ENCODE measurements at places on chromosomes 3 and 15.

DNA sequence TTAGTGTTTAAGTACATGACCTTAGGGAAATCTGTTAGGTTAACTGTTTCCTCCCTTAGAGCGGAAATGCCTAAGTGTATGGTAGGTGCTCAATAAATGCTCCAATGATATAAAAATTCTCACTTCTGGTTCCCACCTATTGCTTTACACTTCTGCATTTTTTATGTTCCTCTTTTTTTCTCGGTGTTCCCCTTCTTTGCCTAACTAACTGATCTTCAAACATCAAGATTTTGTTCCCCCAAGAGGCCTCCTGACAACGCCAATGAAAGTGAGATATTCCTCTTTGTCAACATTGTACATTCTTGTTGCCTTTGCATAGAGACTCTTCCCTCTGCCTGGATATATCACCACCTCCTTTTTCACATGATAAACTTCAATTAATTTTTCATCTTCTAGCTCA lies 17.4 kb downstream of the SLC35A5 start:
- no peak for DNase-seq

GRCh38 chr3:7646851-7647250 lies 785.9 kb downstream of the GRM7 start:
- DNase-seq = no peak

DNA sequence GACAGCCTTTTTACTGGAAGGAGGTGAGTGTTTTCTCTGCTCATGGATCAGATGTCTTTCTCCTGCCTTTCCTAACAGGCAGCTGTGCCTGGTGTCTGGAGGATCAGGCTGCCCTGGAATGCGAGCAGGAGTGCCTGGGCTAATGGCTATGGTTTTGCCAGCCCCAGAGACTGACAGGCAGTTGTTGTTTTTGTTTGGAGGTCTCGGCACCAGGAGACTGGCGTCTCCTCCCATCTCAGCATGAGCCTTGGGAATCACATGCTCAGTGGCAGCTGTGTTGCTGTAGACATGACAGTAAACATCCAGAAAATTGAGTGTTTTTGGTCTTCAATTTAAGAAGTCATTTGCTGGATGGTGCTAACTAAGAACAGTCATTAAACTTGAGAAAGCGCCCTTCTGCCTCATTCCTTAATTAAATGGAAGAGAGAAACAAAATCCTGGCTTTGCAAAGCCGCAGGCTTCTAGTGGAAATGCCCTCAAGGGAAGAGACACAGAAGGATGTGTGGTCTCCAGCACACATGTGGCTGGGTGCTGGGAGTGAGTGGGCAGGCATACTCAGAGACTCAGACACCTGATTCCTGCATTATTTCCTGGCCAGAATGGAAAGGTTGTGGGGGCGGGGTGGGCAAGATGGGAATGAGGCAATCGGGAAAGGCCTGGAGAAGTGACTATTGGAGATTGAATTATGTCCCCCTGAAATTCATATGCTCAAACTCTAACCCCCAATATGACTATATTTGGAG lies 97.0 kb upstream of the NMNAT3 start:
- DNase-seq = peak; percentile 33

DNA sequence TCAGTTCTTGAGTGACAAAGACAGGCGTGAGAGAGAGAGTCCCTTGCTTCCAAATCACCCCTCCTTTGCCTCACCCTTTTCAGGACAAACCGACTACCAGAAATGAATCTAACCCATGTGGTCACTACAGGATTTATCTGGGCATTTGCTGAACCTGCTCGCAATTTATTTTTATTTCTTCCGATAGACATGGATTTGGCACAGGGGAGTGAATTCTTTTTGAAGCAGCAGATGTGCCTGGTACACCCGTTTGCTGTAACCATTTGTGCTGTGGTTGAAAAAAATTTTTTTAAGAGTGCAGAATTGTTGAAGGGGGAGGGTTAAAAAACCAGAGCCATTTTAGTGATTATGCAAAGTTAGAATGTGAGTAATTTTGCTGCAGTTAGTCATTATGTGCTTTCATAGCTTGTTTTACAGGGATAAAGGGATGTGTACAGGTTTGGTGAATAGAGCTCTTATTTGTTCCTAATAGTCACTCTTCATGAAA lies 442.0 kb downstream of the LPP start:
- no peak for DNase-seq

GRCh38 chr15:101482526-101483371 lies 6.8 kb downstream of the PCSK6 start:
- no peak for DNase-seq

GRCh38 chr3:13016083-13016720 lies 57.0 kb downstream of the IQSEC1 start:
- no peak for DNase-seq

GRCh38 chr3:16998236-16998923 lies 113.6 kb downstream of the PLCL2 start:
- DNase-seq = no peak

DNA sequence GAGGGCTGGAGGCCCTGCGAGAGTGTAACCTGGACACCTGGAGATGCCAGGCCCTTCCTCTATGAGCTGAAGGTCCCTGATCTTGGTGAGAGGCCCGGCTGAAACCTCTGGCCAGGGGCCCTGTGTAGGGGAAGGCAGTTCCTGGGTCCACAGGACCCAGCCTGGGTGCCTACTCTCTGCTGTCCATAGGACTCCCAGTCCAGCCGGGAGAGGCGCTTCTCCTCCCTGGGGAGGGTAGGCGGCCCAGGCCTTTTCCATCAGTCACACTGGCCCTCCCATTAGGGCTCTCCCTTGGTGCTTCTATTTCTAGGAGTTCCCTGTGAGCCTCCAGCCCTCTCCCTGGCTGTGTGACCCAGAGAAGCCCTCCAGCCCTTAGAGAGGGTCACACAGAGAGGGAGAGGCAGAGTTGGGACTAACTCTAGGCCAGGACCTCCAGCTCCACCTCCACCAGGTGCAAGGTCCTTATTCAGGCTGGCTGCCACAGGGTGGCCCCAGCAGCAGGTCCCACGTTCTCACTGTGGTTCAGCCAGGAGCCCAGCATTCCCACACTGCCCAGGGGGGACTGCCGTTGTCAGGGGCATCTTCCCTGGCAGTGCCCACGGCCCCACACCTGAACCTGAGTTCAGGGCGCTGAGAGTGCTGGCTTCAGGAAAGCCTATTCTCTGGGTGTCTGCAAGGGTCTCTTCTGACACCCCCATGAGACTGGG lies 146.8 kb downstream of the SMAD6 start:
- DNase-seq = no peak

DNA sequence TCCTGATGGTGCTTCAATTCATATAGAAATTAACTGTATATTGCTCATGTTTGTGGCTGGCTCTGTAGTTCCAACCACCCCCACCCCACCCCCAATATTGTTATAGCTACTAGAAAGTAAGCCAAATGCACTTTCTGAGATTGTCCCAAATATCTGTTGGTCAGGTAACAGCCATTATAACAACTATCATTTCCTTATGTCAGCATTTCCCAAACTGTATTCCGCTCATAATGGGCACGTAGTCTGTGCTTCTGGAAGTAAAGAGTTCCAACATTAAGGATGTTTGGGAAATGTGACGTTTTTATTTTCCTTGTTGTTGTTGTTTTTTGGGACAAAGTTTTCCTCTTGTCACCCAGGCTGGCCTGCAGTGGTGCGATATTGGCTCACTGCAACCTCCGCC lies 12.2 kb upstream of the TBL1XR1 start:
- DNase-seq = no peak

DNA sequence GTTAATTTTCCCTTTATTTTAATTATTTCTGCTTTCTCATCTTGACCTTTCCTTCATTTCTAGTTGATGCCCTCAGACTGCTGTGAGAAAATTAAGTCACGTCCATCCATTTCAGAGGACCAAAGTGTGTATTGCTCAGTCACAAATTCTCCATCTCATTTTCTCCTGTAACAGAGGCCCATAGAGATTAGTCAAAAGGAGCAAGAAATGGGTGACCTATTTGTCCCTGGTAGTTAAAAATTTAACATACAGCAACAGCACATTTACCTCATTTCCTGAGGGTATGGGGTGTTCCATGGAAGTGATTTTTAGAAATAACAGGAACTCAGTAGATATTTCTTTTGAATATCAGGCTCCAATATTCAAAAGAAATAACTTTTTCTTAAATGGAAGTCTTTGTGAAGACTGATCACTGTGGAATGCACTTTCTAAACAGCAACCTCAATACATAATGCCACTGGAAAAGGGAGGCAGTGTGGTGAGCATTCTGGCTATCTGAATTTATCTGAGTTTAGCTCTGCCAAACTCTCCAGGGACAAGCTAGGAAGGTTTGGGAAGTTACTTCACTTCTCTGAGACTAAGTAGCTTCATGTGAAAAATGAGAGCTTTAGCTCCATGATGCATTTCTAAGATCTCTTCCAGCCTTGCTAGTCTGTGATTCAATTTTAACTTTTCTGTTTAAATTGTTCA lies 808.2 kb downstream of the SQOR start:
- no peak for DNase-seq

- no peak for DNase-seq
Observed at GRCh38 chr15:85587707-85588411, 206.9 kb downstream of the KLHL25 start.

DNA sequence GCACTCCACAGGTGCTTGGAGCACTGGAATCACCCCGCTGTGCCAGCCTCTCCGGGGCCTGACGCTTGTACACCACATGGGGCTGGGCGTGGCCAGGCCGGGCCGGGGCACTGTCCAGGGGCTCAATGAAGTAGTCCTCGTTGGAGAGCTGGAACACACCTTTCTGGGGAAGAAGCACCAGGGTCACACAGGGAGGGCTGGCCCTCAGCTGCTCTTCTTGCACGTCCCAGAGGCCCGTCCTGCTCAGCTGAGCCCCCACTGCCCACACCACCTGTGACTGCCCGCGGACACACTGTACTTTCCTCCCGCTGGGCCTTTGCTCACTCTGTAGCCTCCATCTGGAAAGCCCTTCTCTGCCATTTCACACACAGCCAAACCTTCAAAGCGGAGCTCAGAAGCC lies 13.3 kb downstream of the ADAMTS7 start:
- no peak for DNase-seq

DNA sequence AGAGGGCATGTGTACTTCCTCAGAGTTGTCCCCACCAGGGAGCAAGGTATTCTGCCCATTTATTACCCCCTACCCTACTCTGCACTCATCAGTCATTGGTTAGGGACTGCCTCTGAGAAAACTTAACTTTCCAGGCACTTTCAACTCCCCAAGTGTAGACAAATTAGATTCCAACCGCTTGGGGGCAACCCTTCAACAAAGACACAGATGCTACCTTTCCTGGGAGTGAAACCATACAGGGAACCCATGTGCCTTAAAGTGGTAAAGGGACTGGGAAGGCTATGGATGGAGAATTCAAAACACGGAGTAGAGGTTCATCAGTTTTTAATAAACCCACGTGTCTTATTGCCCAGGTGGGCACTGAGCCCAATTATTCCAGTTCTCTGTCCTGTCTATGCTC lies 19.4 kb upstream of the UBE2E2 start:
- no peak for DNase-seq

- DNase-seq = no peak
Observed at GRCh38 chr3:11591391-11592282, 52.1 kb downstream of the VGLL4 start.

DNA sequence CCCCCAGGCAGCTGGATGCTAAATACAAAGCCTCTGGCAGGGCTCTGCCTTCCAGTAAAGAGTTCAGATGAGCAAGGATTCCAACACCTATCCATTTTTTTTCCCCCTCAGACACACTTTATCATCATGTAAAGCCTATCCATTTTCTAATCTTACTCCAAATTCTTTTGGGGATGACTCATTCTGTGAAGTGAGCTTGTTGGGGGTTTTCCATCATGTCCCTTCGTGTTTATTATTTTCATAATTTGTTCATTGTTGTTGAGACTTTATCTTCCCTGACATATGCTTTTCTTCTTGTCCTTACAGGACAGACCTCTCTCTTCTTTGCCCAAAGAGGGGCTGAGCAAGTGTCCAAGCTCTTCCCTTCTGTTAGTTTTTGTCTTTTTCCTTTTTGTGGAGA lies 34.7 kb upstream of the SH3BP5 start:
- no peak for DNase-seq

DNA sequence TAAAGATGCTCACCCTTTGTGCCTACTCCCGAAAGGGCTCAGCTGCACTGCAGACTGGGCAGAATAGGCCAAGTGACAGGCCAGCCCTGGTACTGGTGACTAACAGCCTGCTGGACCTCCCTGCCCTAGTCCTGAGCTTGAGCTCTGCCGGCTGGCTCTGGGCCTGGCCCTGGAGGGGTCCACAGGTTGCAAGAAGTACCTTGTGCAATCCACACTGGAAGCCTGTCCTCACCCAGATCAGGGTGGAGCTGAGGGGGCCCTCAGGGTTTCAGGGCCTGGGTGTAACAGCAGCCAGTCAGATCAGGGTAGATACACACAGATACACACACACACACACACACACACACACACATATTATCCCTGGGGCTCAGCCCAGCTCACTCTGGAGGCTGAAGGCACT lies 27.3 kb upstream of the PLA2G4D start:
- no peak for DNase-seq

DNA sequence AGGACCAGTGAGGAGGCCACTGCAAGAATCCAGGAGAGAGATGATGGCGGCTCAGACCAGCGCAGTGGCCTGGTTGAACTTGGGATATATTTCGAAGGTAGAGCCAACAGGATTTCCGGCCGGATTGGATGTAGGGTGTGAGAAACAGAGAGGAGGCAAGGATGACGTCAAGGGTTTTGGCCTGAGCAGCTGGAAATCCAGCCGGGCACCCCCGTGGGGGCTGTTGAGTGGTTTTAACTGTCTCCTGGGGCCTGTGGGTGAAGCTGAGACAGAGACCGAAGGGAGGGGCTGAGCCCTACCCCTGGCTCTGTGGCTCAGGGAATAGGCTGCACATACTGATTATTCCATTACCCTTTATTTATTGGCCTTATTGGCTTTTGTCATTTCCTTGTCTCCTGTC lies 45.7 kb downstream of the EXOG start:
- DNase-seq = no peak

DNA sequence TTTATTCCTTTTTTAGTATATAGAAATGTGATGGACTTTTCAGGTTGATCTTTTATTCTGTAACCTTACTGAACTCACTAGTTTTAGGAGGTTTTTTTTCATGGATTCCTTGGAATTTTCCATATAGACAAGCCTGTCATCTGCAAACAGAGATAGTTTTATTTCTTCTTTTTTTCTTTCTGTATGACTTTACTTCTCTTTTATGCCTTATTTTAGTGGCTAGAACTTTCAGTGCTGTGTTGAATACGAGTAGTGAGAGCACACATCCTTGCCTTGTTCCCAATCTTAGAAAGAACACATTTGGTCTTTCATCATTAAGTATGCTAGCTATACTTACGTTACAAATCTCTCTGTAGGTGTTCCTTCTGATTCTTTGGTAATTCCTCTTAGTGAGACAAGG lies 336.5 kb downstream of the PTPRG start:
- DNase-seq = no peak

- peak; percentile 43 for DNase-seq
Observed at GRCh38 chr3:161644891-161645635, 148.5 kb downstream of the OTOL1 start.

GRCh38 chr3:165837058-165837525 lies at the start of gene BCHE:
Gene BCHE, minus strand, starts transcription at chr3:165837423. Its CDS starts 6,390 bp downstream, at chr3:165831033.
- peak; percentile 80 for DNase-seq

DNA sequence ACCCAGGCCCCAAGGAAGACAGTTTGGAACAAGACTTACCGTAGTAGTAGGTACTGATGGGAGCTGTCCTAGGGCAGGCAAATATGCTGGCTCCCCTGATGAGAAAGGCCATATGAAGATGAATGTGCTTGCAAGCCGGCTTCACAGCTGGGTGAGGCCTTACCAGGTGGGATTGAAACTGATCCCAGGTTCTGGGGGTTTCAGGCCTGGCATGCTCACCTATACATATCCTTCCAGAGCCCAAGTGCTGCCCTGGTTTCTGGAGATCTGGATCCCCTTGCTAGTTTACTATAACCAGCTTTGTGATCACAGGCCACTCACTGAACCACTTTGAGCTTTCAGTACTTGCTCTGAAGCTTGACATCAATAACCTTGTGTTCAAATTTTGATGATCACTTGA lies 274.3 kb downstream of the EPHB1 start:
- no peak for DNase-seq

Data from muscle of arm (tissue), 14 donors.